NT2/D1 (cell line): ENCODE measurements at places on chromosomes 11 and 22.

GRCh38 chr11:66285250-66285947 lies 3.5 kb downstream of the YIF1A start:
- DNase-seq, result no peak

GRCh38 chr11:73216465-73216864 lies 1.6 kb upstream of the P2RY2 start:
- no peak for DNase-seq

DNA sequence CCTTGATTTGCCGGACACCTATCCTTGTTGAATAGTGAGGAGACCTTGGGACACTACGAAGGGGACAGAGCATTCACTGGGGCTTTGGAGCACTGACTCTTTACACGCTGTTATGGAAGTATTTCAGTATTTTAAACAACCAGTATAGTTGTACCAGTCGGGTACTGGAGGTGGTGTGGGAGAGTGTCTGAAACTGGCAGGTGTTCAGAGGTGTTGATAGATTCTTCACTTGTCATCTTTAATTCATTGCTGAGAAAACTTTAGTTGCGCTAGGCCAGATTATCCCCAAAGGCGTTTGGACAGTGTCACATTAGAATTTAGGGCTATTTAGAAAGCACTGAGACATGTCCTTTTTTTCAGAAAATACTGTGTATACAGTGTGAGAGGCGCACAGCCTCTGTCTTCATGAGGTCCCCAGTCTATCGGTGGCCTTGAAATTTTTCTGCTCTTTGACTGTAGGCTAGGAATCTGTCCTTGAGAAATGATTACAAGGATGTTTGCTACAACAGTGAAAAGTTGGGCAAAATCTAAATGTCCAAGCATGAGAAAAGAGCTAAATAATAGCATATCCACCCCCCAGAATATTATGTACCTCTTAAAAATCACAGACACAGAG lies 69.7 kb downstream of the TEAD1 start:
- DNase-seq, result no peak

- no peak for DNase-seq
These were observed 550.4 kb downstream of the JRKL start for GRCh38 chr11:96940227-96940626.

- DNase-seq, result no peak
These were observed 11.4 kb downstream of the CTSC start for GRCh38 chr11:88326099-88326498.
